ENCODE measurements at places on chromosomes 12 and 14. TPM values are rescaled to one million over a fixed set of nuclear protein-coding genes. Genes with fewer than 3 reads are reported as not detected.

Gene DLGAP5
- 41.4 TPM for total RNA-seq

Gene SRRM4
- not detected for total RNA-seq

Gene SLC7A7
- total RNA-seq: 20.6 TPM

Gene DBX2
- total RNA-seq: not detected

Gene RERG
- 0.25 TPM for total RNA-seq

Gene TRIM9
- 13.4 TPM for total RNA-seq

Gene FAM90A1
- total RNA-seq: 0.21 TPM

Gene ADAMTS20
- total RNA-seq: not detected
